ENCODE measurements at places on chromosomes 7 and 10.
A peak's percentile ranks its signal among the peaks of the same experiment; 100 is the strongest.

GRCh38 chr7:144407266-144407931, 3.9 kb upstream of the NOBOX start:
- DNase-seq, result no peak

DNA sequence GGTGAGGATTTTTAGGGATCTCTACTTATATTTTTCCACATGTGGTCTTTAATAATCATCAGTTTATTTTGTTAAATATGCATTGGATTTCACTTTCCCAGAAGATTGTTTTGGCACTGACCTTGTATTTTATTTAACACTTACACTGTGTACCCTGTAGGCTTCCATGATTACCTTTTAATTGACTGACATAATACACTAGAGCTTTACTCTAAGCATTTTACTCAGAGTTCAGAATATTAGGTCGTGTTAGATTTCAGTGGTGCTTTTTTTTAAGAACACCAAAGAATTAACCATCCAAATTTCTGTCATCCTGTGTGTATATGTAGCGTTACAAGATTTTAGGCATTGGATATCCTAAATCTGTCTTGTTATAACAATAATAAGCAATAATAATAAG, 23.1 kb downstream of the CASD1 start:
- no peak for DNase-seq

DNA sequence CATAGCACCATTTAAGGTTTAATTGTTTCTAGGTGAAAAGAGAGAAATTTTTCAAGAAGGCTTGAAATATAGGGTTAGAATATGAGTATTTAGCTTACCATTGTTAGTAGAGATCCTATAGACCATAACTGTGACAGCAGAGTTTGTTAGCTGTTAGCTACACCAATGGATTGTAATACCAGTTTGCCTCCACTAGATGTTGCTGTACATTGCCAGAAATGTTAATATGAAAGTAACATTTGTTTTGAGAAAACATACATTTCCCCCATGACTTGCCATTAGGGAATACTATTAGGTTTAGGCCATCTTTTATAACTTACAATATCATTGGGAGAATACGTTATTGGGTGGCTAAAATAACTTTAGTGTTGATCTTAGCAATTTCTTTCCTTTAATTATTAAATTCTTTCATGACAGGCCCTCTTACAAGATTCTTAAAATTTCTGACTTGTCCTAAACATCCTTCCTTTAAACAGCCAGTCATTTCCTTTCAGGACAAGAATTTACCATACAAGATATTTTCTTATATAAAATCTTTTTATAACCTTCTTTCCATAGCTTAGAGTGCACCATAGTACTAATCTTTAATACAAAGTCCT, 39.5 kb downstream of the ZNF117 start:
- DNase-seq, result peak; percentile 68

- no peak for DNase-seq
Observed at GRCh38 chr10:1374511-1375345, 318.5 kb downstream of the WDR37 start.

DNA sequence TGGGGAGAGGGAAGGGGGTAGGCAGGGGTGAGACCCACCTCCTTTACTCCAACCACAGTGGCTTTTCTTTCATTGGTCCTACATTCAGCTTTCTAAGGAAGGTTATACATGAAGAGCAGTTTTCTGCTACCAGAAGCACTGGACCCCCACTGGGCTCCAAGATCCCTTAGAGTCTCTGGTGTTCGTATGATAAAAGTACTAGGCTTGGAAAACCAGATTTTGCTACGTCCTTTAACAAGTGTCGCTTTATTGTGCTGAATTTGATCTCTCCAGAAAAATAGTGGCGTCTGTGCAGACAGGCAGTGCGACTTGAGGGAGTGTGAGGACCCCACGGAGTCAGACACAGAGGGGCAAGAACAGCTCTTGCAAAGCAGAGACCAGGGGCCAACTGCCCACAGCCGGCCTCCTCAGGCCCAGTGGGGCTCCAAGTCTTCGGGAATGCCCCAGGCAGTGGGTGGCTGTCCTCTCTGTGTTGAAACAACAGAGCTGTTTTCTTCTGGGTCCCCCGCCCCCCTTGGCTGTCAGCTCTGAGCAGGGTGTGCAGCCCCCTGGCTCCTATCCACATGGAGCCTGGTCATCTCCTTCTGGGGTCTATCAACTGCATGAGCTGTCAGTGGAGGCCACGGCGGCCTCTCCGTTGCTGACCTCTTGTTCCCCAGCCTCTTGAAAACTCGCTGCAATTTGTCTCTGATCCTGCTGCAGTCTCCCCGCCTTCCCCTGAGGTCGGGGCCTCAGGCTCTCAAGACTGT, 333.2 kb downstream of the RPS24 start:
- no peak for DNase-seq

GRCh38 chr7:18889436-18889835, 228.0 kb downstream of the TWIST1 start:
- DNase-seq, result no peak

All from inflammatory macrophage (primary cell).